ENCODE measurements at places on chromosomes 2 and 18.

DNA sequence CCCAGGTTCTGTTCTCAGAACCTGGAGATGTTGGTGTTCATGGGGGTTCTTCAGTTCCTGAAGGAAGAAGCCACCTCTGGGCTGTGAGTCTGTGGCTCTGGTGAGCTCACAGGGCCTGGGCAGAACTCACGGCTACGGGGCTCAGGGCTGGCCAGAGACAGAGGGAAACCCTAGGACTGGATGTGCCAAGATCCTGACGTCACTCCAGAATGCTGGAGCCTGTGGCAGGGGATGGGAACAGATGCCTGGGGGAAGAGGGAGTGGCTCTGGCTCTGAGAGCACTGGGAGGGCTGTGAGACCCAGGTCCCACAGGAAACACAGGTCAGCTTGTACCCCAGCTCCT, at the start of gene OTOF:
Gene OTOF (minus strand): TSS at position 214 of the 343 bp plus-strand sequence.
- no peak for DNase-seq

DNA sequence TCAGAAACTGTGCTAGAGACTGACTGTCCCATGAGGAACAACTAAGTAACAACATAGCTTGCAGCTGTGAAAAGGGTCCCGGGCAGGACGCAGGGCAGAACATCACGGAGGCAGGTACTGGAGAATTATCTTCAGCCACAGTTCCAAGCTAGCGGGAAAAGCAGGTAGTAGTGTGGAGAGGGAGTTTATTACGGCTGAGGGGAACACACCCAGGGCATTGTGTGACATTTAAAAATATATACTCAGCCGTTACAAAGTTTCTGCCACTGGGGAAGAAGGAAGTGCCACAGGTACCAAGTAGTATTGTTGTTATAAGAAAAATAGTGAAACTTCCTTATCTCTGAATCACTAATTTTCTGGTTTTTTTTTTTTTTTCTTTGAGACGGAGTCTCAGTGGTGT, 179.6 kb downstream of the LAMA1 start:
- no peak for DNase-seq

DNA sequence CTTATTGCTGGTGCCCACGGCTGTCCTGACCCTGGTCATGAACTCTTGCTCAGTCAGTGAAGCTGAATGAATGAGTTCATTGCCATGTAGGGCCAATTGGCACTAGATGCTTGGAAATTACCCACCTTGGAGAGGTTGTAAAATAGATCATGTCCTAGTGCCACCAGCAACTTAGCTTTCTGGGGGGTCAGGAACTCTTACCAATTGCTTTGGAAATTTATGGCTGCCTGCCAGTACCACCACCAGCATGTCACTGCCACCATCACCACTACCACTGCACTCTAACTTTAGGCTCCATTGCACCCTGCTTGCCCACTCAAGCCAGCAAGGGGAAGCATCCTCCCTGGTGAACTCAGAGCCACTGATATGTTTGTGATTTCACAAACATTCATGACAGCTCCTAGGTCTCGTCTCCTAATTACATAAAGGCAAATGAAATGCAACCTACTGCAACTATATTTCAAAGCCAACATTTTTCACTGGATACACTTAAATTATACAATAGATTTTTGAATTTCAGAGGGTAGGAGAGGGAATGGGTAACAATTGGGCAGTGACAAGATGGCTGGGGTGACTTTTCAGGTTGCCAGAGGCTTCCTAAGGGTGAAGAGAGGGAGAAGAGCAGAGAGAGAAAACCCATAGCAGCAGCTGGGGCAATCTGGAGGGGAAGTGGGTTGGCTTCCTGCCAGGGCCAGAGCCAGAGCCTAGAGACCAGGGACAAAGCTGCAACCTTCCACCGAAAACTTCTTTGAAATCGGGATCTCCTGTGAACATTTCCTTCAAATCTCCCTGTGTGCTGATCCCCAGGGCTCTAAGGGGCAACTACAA, 3.5 kb upstream of the EMILIN1 start:
- no peak for DNase-seq

DNA sequence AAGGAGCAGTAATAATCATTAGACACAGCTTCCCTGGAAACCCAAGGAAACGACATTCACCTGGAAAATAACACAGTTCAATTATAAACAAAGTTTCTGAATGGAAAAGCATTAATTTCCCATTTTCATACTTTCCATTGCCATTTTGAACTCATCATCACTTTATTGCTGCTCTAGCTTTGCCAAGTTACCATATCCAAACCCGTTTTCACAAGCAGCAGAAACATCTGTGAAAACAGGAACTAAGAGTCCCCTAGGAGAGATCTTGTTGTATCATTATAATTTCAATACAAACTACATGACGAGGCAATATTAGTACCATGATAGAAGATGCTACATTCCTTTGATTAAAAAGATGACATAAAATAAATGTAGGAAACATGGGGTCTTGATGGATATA, 597.0 kb upstream of the NRXN1 start:
- DNase-seq, result no peak
